IPS-NIHi11 (cell line): ENCODE measurements at places on chromosomes 7 and 10.

DNA sequence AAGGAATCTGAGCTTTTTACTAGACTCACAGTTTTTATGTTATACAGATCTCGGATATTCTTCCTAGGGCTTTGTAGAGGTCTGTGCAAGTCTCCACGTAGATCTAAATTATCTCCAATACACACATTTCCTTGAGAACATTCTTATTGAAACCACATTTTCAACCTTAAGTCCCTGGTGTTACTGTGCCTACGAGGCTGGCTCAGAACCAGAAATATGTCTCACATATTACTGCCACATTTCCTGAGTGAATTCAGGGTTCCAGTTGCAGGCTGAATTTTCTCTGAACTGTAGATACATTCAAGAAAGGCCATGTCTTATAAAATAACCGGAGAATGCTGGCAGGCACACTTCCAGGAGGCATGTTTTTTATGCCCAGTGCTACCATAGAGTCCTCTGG lies 46.5 kb downstream of the INHBA start:
- DNase-seq, result no peak

DNA sequence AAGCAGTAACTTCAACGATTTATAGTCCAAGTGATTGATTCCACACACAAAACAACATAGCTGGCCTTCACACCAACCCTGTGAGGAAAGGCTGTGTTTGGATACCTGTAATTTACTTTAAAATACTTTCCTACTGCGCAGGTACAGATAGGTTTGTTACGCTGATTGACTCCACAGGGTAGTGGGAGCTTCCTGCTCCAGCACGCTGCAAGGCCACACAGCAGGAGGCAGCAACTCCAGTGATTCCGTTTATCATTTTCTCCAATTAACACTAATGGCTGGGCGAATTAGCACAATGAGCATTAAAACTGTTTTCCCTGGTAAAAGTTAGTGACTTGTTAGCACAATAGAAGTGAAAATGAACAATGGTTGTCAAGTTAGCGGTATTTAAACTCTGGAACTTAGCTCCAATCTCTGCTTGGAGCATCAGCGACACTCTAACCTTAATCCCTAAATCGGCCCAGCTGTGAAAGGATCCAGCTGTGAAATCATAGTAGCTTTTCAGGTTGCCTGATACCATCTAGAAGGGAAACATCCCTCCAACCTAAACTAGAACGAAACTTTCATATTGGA lies 959 bp downstream of the DCLRE1C start:
- DNase-seq, result peak; percentile 26

- no peak for DNase-seq
Measured at GRCh38 chr10:26331371-26331770, 106.8 kb upstream of the APBB1IP start.

DNA sequence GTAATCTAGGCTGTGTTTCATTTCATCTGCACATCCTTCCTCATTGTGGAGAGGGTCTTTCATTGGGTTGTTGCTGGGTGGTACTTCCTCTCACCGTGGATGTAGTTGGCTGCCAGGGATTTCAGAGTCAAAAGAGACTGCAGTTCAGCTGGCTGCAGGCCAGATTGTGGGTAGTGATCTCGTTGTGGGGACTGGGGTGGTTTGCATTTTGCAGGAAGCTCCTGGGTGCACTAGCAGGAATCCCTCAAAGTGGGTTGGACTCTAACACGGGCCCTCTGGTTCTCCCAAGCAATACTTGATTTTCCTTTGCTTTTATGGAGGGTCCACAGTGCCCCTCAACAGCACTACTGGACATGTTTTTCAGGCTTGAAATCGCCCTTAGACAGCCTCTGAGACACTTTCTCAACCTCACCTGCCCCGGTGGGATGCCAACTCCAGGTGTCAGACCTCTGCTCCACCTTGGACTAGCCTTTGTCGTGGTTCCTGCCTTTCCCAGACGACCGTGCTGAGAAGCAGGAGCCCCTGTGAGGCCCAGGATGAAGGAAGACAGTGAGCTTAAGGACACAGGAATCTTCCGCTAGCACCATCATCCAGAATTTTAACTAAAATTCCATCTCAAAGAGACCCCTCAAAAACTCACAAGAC lies 23.9 kb upstream of the ZNF273 start:
- peak; percentile 2 for DNase-seq

DNA sequence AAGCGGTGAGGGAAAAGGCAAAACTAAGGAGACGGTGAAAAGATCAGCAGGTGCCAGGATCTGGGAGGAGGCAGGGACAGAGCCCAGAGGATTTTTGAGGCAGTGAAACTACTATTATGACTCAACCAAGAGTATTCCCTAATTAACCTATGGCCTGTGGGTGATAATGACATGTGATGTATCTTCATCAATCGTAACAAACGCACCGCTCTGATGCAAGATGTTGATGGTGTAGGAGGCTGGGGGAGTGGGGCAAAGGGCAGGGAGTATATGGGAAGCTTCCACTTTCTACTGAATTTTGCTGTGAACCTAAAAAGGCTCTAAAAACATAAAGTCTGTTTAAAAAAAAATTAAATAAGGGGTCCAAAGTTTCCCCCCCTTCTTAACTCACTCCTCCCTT lies 25.5 kb upstream of the EZH2 start:
- no peak for DNase-seq
